Activated CD4-positive, alpha-beta T cell treated with anti-CD3 and anti-CD28 coated beads, Interleukin-2, amount 10 ng/mL, durations not matched to agents 7 days and 5 days (primary cell): ENCODE measurements at places on chromosomes 5 and 9. TPM values are rescaled to one million over a fixed set of nuclear protein-coding genes. Genes with fewer than 3 reads are reported as not detected.

GRCh38 chr5:55994495-55994997 lies at the start of gene IL6ST:
TSS of gene IL6ST (minus strand) at chr5:55994963. CDS start at chr5:55976278, 18,685 bp downstream.
- peak; percentile 62 for DNase-seq

IFNA13 gene
- not detected for total RNA-seq

DNA sequence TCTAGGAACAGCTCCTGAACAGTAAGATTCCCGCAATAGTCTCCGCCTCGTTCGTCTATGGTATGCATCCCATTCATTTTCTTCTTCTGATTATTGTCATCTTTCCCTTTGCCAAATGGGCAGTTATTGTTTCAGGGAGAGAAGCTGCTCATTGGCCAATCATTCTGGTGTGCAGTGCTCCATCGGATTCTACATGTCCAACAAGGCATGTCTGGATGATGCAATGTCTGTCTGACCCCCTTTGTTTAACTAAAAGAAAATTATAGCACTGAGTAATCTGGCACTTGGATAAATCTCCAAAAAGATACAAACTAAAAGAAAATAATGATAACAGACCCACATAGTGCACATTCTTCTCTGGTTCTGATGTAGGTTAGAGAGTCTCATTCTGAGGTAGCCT lies 515.6 kb upstream of the DMAC1 start:
- no peak for DNase-seq

DNA sequence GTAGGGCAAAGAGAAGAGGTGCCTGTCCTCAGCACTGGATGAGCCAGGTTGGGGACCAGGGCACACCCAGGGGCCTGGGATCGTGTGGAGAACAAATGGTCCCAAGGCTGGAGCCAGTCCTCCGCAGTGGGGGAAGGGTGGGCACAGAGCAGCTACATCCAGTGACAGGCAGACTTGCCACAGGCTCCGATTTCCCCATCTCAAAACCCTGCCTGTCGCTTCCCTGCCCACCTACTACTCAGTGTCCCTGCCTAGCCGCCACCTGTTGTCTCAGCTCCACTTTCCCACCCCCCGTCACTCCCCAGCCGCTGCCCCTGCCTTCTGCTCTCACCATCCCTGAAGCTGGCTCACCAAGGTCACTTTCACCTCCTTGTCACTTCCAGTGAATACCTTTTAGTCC lies 13.9 kb upstream of the ENHO start:
- DNase-seq: no peak

EIF4E1B gene
- not detected for total RNA-seq

DNA sequence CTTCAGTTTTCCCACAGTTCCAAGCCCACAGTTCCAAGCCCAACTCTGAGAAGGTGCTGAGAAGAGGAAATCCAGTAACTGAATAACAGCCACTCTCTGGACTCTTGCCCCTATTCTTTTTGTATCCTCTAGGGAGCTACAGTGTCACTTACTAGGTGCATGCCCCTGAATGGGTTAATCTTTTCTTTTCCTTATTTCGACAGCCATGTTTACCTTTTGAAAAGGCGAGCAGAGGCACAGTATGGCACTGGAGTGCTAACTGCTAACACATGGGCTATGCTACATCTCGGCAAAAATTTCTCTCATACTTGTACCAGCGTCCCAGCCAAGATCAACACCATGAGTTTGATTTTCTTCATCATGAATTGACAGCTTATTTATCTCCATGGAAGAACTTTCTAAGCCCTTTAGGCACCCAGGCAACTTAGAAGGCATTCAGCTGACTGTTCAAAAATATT lies 222.6 kb downstream of the EBF1 start:
- DNase-seq: no peak

- DNase-seq: no peak
Observed at GRCh38 chr9:38059233-38059936, 9.6 kb downstream of the SHB start.

GRCh38 chr5:122350496-122350895 lies 38.5 kb downstream of the SNCAIP start:
- no peak for DNase-seq

- DNase-seq: no peak
Observed at GRCh38 chr9:76738402-76738801, 25.8 kb upstream of the PCA3 start.

DNA sequence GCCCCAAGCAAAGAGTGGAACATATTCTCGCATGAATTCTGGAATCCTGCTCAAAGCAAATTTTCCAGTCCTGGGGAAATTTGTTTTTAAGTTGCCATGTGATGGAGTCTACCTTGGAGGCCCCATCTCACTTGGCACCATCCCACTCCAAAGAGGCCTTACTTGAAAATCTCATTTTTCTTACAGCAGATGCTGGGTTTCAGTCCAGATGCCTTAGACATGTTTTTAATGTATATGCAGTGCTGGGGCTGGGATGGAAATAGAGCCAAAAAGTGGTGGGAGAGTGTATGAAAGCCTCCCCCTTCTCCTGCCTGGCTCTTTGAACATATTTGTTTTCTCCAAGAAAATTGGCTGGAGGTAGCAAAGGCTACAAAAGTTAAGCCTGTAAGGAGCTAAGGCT lies 493.7 kb downstream of the ENC1 start:
- DNase-seq: no peak

DNA sequence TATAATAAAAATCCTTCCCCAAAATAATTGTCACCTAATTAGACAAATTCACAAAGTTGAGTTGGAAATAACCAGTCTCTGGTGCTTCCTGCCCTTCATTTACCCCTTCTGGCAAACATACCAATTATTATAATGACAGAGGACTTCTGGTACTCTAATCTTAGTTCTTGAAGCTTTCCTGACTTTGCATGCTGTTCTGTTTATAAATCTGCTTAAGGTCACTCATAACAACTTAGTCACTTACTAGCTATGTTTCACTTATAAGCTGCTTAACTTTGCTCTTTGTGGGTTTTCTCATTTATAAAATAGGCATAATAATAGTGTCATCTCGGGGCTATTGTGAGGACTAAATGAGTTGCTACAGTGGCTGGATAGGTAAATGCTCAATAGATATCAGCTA lies 446.5 kb downstream of the EFNA5 start:
- no peak for DNase-seq

DNA sequence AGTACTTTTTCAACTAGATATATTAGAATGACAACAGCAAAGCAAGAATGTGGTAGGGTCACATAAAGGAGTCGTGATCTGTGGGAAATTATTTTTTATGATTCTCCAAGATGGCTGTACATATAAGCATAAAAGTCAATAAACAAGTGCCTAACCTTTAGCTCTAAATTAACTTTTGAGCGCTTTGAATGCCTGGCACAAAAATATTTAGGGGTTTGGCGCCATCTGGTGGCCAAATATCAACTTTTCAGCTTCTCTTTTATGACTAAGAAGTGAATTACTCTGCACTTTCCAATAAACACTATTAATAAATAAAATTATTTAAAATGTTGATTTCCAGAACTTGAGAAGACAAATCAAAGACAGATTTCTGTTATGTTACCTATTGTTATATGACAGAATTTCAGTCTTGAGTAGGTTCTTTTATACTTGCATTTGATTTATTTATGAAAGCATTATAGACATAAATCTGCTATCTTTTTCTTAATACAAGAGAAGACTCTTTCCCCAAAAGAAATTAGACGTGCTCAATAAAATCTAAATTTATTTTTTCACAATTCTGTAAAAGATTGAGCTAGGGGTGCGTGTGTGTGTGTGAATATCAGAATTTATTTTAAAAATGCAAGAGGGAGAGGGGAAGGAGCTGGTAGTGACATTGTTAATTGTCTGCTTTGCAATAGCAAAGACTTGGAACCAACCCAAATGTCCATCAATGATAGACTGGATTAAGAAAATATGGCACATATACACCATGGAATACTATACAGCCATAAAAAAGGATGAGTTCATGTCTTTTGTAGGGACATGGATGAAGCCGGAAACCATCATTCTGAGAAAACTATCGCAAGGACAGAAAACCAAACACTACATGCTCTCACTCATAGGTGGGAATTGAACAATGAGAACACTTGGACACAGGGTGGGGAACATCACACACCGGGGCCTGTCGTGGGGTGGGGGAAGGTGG lies 36.7 kb upstream of the ARRDC3 start:
- peak; percentile 76 for DNase-seq

GRCh38 chr9:113746486-113746885 lies 129.6 kb upstream of the ZNF618 start:
- no peak for DNase-seq

- DNase-seq: no peak
Observed at GRCh38 chr5:23614422-23614821, 107.0 kb downstream of the PRDM9 start.

PKD2L2 gene
- total RNA-seq: not detected

GRCh38 chr5:116379306-116379705 lies 195.3 kb downstream of the SEMA6A start:
- no peak for DNase-seq

DNA sequence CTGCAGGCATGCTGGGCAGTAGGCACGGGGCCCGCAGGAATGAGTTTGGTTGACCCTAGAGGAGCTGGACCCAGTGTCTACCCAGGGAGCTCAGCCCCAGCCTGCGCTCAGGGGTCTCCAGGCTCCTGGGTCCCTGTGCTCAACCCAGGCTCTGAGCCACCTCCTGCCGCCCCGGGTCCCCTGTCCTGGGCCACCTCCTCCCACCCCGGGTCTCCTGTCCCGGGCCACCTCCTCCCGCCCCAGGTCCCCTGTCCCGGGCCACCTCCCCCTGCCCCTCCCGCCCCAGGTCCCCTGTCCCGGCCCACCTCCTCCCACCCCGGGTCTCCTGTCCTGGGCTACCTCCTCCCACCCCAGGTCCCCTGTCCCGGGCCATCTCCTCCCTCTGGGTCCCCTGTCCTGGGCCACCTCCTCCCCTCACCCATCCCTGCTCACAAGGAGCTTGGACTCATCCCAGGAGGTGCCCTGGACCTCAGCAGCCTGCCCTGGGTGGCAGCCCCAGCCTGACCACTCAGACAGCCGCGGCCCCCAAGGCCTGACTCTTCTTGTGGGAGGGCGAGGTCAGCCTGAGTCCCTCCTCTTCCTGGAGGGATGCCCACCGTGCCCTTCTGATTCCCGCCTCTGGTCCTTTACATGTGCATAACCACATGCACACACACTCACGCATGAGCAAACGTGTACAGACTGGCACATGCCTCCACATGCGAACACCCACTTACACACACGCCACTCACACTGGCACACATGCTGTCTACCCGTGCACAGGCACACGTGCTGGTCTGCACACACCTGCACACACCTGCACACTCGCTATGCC lies 2.4 kb downstream of the LCN12 start:
- DNase-seq: no peak

STX17 gene
- total RNA-seq: 36.2 TPM

DNA sequence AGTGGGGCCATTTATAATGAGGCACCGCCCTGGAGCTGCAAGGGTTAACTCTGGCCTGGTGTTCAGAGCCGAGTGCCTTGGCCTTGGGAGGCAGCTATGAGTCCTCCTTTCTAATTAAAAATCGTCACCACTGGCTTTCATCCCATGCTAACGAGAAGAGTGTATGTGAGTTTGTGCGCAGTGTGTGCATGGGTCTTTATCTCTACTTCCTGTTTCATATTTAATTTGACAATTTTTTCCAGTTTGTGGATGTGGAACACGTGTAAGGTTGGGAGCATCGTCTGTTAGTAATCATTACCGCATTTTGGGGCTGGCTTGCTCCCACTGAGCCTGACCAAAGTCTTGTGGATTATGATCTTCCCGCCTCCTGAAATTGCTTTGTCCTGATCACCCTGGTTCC lies 76.4 kb downstream of the NDFIP1 start:
- no peak for DNase-seq

- DNase-seq: no peak
Observed at GRCh38 chr5:30698217-30698616, 495.3 kb upstream of the CDH6 start.

DNA sequence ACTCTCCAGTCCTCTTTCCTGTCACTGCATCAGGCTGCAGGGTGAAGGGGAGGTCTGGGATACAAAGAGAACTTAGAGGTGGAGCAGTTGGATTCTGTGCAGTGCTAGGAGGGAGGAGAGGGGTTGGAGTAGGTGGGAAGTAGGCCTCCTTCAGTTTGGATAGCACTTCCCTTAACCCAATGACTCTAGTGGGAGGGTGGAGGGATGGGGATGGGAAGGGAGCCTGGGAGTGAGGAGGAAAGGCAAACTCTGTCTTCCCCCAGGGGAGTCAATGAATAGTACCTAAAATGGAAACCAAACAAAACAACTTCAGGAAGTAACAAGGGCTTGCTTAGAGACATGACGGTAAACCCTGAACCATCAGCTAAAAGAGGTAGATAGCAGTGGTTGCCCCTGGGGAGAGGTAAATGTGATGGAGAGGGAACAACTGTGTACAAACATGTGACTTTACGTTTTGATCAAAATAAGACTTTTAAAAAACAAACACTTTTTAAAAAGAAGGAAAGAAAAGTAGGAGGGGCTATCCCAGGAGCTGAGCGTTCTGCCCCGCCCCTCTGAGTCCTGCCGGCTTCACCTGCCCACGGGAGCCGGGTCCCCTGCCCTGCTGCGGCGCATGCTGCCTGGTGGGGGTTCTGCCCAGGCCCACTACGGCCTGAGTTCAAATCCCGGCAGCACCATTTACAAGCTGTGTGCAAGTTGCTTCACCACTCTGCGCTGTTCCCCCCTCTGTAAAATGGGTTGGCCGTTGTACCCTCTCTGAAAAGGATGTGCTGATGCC lies 30.9 kb downstream of the GSN start:
- no peak for DNase-seq

DNA sequence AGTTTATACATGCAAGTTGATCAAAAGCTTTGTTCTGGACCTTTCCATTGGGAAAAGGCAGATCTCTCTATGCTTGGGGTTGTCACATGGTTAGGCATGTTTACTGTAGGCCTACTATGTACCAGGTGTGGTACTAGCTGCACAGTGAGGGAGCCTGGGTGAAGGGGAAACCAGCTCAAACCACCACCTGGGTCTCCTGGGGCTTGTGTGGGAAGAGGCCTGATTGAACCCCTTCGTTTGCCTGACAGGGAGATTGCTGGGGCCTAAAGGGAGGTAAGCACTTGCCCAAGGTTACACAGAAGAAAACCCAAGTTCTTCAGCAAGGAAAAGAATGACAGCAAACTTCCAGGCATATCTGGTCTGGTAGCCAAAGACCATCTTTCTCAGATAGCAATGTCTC lies 145.9 kb downstream of the MELK start:
- no peak for DNase-seq

DNA sequence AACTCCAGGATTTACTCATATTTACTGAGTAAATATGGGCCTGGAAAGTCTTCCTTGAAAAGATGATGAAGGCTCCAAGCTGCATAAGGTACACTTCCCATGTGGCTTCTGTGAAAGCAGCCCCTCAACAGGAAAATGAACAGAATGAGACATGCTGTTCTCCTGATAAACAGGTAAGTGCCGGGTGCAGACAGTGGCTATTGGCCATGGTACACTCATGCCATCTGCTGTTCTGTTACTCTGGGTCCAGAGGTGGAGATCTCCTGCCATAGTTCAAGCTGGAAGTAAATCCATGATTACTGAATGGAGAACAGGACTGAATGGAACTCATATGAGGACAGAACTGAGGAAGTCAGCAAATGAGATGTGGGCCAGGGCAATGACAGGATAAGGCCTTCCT lies 103.6 kb downstream of the SLIT3 start:
- DNase-seq: no peak

GDA gene
- not detected for total RNA-seq
